ENCODE measurements at places on chromosomes 7 and 10.

GRCh38 chr7:30034501-30034900 is 6.3 kb downstream of the PLEKHA8 start:
- no peak for DNase-seq

- no peak for DNase-seq
These were observed 63.6 kb upstream of the BMPER start for GRCh38 chr7:33841705-33842129.

- DNase-seq: peak; percentile 17
These were observed 156.9 kb upstream of the PCBD1 start for GRCh38 chr10:71045204-71045809.

DNA sequence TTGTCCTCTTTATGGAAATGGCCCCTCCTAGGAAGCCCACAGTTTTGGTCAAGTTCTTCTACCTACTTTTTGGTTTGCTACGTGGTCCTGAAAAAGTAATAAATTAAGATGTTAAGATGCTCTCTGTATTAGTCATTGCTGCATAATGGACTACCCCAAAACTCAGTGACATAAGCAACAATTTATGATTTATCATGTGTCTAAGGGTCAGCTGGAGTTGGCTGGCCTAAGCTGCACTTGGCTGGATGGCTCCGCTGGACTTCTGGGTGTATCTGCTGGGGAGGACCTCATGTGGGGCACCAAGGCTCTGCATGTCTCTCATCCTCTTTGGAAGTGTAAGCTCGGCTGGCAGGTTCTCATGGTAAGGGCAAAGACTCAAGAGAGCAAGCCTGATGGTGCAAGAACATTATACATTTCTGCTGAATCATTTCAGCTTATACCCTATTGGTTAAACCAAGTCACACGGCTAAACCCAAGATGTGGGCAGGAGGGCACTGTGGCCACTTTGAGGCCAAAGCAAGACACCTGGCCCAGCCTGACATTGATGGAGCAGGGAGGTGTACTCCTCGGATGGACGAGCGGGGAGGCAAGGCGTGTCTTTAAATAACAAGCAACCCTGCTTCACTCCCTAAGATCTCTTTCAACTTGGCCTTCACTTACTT is 47.7 kb downstream of the TBXAS1 start:
- no peak for DNase-seq

GRCh38 chr10:95646160-95646559 is 10.4 kb downstream of the ALDH18A1 start:
- no peak for DNase-seq

GRCh38 chr10:110208614-110209453 is 1.4 kb downstream of the MXI1 start:
- DNase-seq: peak; percentile 64

- DNase-seq: peak; percentile 72
These were observed 632.6 kb downstream of the KCNMA1 start for GRCh38 chr10:77004917-77005564.

DNA sequence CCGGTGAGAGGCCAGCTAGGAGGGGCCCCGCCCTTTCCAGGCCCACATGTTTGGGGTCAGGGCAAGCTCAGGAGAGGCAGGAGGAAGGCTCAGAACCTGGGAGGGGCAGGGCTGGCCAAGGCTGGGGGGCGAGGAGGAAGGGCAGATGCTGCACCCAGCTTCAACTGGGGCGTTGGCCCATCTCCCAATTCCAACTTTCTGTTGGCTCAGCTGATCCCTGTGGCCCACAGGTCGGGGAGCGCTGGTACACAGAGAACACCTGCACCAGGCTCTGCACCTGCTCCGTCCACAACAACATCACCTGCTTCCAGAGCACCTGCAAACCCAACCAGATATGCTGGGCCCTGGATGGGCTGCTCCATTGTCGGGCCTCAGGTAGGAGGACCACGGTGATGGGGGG is 40.1 kb downstream of the ZAN start:
- DNase-seq: no peak

DNA sequence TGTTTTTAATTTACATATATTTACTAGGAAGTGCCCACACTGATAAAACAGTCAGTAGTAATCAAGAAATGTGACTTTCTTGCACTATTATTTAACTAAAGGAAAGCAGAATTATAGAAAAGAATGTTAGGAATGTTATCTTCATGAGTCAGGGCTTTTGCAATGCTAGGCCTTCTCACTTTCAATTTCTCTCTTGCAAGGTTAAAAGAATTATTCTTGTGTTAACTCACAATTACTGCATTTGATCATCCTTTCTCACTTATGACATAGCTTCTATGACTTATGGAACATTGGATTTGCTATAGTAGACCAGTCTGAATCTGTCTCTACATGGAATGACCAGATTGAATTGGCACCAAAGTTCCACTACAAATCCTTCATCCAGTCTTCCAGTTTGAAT is 192.4 kb downstream of the SDK1 start:
- DNase-seq: peak; percentile 65

DNA sequence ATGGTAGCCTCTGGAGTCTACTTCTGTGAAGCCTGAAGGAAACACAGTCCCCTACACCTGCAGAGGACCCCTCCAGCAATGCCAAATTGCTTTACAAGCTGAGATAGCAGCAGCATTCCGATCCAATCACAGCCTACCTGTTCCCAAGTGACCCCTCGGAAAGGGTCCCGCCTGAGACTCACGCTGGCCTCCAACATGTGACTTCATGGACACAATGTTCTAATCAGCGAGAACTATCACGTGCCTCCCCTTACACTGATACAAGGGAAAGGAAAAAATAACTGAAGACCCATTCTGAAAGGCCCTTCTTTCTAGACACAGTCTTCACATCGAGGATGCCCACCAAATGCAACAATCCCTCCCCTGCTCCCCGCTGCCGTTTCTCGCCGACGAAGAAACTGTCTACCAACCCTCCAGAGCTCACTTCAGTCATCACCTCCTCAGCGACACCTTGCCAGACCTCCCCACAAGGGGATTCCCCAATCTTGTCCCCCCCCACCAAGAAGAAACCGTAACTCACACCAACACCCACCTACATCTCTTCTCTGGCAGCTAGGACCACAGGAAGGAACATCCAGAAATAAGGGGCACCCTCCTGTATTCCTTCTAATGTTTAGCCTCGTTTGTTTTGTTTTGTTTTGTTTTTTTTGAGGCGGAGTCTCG is 1.8 kb downstream of the SNX8 start:
- no peak for DNase-seq

DNA sequence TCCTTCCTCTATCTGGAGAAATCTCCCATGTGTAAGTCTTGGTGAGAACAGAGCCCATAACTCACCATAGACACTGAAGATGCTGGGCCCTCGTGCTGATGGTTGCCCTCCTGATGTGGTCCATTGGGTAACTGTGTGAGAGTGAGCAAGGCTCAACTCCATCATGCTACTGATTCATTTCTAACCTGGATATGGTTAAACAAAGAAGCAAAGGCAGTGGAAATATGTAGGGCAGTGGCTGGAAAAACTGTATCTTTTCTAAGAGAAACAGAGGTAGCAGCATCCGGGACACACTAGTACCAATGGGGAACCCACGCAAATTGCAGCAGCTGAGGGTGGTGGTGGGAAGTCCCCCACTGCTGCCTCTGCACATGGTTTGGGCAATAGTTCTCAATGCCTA is 221.7 kb downstream of the KLF6 start:
- no peak for DNase-seq

- DNase-seq: no peak
These were observed 523.0 kb downstream of the PTPRN2 start for GRCh38 chr7:158064631-158065030.

GRCh38 chr10:124737221-124737620 is 7.0 kb downstream of the FAM53B start:
- DNase-seq: no peak

GRCh38 chr7:53191191-53191695 is 155.8 kb downstream of the POM121L12 start:
- peak; percentile 2 for DNase-seq

GRCh38 chr7:47132471-47132870 is 449.4 kb downstream of the TNS3 start:
- no peak for DNase-seq

DNA sequence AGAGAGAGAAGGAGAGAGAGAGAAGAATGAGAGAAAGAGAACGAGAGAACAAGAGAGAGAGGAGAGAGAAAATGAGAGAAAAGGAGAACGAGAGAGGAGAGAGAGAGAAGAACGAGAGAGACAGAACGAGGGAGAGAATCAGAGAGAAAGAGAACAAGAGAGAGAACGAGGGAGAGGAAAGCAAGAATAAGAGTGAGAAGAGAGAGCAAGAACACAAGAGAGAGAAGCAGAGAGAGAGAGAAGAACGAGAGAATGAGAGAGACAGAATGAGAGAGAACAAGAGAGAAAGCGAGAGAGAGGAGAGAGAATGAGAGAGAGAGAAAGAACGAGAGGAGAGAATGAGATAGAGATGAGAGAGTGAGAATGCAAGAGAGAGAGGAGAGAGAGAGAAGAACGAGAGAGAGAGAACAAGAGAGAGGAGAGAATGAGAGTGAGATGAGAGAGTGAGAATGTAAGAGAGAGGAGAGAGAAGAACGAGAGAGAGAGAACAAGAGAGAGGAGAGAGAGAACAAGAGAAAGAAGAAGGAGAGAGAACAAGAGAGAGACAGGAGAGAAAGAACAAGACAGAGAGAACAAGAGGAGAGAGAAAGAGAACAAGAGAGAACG is 68.2 kb downstream of the ASB13 start:
- no peak for DNase-seq

DNA sequence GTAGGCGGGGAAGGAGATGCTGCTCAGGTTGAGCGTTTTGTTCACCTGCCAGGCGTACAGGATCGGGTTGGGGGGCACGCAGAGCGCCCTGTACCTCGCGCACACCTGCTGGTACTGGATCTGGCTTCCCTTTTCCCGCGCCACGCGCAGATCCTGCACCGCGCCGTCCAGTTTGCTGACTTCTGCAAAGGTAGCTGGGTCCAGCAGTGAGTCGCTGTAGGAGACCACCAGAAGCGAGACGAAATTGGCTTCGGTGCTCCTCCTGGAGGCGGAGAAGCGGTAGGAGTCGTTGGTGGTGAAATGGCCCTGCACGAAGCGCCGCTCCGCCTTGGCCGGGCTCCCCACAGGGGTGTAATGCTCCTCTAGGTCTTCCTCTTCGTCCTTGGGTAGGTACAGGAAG is 90.7 kb upstream of the RAB18 start:
- no peak for DNase-seq

DNA sequence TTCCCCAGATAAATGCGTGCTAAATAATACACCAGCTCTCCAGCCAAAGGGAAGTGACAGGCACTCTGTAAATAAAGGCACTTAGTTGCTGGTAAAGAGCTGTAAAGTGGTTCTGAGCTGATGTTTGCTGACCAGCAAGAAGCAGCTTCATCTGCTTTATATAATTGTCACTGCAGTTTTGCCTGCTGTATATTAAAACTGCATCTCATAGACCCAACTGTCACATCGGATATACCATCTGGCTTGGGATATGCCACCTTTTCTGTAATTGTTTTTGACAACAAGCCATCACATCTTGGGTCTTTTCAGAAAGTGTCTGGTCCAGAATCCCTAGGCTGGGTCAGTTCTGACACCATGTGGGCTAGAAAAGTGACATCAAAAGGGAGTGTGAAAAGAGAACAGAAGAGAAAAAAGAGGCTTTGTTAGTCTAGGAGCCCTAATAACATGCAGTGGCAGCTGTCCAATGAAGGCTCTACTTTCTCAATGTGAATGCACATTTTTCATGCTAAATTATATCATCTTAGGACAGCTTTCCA is 697.6 kb downstream of the KCNMA1 start:
- DNase-seq: peak; percentile 15

GRCh38 chr7:76072243-76073148 is 24.6 kb downstream of the MDH2 start:
- DNase-seq: no peak

GRCh38 chr7:5350600-5351385 is 68.0 kb downstream of the SLC29A4 start:
- no peak for DNase-seq

DNA sequence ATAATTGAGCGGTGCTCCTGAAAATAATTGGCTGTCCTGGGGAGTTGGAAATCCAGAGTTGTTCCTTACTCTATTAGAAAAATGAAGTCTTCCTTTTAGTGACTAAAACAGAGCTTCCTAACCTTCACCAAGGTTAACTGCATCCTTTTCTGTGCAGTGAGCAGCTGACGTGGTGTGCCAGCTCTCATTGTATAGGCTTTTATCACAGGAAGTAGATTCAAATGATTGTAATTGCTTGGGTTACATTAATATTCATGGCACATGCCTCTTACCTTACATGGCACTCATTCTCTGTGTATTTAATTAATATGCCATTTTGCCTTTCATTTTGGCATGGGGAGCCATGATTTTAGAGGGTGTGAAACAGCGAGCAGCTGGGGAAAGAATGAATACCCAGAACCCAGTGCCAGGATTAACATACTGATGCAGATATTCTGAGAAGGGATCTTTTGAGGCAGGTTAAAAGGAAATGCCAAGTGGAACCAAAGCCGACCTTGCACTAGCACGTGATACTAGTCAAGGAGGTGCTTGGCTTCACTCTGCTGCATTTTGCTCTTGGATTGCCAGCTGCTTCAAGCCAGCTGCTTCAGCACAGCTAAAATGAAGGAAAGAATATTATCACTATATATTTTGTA is 115.3 kb downstream of the ST7 start:
- no peak for DNase-seq

- no peak for DNase-seq
These were observed 287.4 kb downstream of the CACNA2D1 start for GRCh38 chr7:82156168-82156567.

GRCh38 chr7:123599766-123600165 is 1.9 kb upstream of the ASB15 start:
- no peak for DNase-seq

- DNase-seq: no peak
These were observed 13.1 kb upstream of the GOT1 start for GRCh38 chr10:99443500-99443899.

- no peak for DNase-seq
These were observed 218.0 kb downstream of the LRMDA start for GRCh38 chr10:75649466-75649865.

DNA sequence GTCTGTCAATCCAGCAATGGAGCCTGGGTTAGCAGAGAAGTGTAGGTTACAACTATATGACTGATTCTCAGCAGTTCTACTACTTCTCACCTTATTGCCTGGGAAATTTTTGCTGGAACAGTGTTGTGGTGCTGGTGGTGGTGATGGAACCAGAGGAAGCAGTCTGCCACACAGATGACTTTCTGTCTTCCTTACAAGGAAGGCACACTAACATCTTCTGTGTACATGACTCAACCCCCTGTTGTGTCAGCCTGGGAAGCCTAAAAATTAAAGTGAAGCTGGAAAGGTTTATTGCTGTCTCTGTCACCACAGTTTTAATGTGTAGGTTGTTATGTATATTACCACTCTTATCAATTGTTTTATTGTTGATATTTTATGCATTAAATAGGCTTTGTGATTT is 40.3 kb downstream of the ANKRD7 start:
- DNase-seq: no peak

Data from umbilical cord (tissue), 2 donors.